Stimulated activated CD8-positive, alpha-beta memory T cell treated with anti-CD3 and anti-CD28 coated beads, Interleukin-4, amount 100 ng/mL, for 4 hours (primary cell): ENCODE measurements at places on chromosomes 4 and X.
A peak's percentile ranks its signal among the peaks of the same experiment; 100 is the strongest.

DNA sequence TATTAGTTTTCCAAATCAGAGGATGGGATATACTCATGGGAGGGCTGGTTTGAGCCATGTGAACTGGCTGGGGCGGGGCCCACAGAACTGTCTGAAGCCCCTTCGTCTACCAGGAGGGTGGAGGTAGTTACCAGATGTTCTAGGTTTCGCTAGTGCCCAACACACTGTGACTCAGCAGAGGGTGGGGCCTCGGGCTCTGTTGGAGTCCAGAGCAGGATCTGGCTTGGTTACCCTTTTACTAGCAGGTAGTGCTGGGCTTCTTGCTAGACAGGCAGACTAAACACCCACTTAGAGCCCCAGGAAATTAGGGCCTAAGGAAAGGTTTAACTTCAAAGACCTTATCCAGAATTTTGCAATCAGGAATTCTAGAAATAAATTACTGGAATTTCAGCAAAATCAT is 56.2 kb upstream of the CHRDL1 start:
- no peak for DNase-seq

DNA sequence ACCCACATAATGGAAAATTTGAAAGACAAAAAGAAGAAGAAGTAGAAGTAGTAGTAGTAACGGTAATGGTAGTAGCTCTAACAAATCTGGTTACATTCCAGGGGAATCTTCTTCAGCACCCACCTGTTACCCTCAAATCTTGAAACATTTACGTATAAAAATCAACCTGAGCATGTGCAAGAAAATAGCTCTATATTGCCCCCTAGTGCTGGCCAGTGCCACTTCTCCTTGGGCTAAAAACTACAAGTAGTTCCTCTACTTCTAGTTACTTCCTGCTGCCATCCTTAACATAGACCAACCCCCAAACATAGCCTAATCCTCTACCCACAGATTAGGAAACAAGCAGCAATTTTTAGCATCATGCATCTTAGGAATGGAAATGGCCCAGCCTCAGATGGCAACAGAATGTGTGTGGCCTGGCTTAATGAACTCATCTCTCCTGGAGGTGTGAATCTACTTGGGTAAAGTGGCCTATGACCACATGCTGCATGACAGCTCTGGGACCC is 3.1 kb downstream of the PDGFC start:
- no peak for DNase-seq

DNA sequence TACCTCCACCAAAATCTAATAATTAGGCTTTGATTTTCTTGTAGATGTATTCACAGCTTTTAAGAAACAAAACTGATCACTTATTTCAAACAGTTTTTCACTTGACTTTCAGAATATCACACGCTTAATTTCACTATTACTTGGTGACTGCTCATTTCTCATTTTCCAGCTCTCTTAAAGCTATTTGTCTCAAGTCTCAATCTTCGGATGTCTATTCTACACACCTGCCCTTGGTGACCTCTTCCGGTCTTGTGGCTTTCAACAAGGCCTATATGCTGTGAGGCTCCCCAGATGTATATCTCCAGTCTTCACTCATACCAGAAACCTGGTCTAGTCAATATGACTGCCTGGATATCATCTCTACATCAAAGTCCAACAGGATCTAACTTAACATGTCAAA is 34.9 kb upstream of the ANXA10 start:
- no peak for DNase-seq

DNA sequence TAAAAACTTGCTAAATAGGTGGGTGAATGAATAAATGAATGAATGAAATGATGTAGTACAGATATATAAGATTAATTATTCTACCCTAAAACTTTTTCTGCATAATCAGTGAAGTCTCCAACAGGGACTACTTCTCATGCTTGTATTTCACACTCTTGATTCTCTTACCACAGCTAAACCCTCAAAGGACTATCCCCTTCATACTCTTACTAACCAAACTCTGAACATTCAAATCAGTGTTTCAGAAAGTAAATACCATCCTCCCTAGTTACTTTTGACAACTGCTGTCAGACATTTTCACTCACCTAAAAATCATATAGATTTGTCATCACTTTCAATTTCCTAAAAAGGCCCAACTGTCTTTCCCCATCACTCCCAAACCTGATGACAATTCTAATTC is 234.3 kb upstream of the HHIP start:
- DNase-seq, result no peak

- DNase-seq, result peak; percentile 66
Measured at GRCh38 chr4:86935853-86936733, 1.3 kb downstream of the AFF1 start.

- no peak for DNase-seq
Measured at GRCh38 chr4:52711272-52711671, 40.0 kb downstream of the ERVMER34-1 start.

DNA sequence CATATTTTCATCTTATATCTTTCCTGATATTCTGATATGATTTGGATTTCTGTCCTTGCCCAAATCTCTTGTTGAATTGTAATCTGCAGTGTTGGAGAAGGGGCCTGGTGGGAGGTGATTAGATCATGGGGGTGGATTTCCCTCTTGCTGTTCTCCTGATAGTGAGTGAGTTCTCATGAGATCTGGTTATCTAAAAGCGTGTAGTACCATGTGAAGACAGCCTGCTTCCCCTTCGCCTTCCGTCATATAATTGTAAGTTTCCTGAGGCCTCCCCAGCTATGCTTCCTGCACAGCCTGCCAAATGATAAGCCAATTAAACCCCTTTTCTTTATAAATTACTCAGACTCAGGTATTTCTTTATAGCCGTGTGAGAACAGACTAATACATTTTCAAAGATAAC is 77.2 kb downstream of the ANKRD50 start:
- DNase-seq, result no peak

- DNase-seq, result no peak
Measured at GRCh38 chr4:74056858-74057562, 18.5 kb upstream of the CXCL3 start.

DNA sequence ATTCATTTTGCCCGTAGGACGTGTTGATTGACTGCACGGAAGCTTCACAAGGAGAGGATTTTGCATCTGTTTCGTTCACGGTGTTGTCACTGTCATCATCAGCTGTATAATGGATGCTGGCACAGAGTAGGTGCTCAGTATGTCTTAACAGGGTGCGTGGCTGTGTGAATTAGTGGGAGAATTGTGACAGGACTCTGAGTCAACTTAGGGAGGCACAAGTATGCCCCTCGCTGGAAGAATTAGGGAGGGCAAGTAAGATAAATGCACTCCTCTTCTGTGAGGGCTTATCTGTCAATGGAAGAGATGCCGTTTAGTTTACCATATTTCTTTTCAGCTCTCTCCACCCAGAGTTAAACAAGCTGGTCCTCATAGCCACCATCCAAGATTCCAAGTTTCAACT is 107.2 kb downstream of the TRIML1 start:
- DNase-seq, result no peak
